GDM1 (cell line): ENCODE measurements at places on chromosomes 4 and X.

DNA sequence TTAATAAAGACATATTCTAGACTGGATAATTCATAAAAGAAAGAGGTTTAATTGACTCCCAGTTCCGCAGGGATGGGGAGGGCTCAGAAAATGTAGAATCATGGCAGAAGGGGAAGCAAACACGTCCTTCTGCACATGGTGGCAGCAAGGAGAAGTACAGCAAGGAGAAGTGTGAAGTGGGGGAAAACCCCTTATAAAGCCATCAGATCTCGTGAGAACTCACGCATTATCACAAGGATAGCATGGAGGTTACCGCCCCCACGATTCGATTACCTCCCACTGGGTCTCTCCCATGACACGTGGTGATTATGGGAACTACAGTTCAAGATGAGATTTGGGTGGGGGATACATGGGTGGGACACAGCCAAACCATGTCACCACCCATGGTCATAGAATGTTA is 58.3 kb downstream of the MTNR1A start:
- no peak for DNase-seq

- no peak for DNase-seq
Observed at GRCh38 chrX:63327788-63328187, 23.3 kb downstream of the SPIN4 start.

DNA sequence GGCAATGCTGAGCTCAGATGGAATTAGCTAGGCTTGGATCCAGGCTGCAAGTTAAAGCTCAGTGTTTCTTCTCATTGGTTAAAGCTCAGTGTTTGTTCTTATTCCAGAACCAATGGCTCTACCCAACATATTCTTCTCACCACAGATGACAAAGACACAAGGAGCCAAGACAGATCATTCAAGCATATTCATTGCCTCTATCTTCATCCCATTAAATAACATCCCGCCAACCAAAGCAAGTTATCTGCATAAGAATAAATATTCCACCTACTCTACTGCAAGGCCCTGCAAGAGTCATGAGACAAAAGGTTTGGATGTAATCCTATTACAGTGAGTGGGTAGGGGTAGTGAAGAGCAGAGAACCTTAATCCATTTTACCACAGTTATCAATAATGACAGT is 766.5 kb downstream of the C4orf33 start:
- no peak for DNase-seq

DNA sequence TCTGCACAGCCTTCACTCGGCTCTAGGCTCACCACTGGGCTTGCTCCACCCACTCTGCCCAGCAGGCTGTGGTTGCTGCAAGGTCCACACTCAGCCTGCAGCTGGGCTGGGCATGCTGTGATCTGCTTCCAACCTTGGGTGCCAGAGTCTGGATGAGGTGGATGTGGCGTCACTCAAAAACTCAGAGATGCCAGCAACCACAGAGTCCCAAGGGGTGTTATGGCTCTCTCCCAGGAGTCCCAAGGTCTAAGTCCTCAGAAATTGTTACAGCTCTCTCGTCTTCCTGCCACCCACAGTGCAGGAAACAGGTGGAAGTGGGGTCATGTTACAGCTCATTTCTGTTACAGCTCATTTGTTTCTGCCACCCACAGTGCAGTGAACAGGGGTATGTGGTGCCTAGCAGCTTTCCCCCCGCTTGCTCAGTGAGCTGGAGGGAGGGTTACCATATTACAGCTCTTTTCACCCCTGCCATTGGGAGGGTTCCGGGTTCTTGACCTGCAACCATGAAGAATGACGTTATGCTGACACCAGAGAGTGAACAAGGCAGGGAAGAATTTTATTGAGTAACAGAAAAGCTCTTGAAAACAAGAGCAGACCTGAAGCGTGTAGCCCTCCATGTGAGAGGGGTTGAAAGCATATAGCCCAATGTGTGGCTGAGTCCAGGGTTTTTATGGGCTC is 893.9 kb downstream of the PCDH7 start:
- DNase-seq: no peak

DNA sequence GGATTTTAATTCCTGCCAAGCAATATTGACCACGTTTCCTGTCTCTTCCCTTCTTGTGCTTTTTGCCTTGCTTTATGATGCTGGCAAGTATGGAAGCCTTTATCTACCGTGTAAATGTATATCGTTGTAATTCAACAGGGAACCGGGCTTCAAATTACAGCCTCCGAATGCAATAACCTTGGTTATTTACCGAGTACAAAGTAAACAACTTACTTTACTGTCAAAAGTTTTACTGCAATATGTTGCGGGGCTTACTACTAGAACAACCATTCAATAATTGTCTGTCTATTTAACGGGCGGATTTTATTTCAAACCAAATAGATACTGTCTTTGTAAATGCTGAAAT is 73.1 kb downstream of the PALLD start:
- DNase-seq: no peak

DNA sequence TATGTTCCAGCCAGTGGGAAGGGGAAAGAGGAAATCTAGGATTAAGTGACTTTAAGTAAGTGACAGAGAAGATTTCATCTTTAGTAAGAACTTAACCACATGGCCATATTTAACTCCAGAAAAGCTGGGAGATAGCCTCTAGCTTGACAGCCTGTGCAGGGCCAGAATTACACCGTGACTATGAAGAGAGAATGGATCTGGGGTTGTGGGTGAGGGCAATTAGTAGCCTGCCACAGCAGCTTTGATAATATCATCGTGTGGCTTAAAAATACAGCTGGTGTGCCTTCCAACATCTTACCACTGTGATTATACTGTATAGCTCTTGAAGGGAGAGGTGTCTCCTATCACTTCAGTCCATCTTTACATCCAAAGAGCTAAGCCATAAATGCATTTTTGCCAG is 57.6 kb upstream of the TBC1D9 start:
- DNase-seq: no peak

DNA sequence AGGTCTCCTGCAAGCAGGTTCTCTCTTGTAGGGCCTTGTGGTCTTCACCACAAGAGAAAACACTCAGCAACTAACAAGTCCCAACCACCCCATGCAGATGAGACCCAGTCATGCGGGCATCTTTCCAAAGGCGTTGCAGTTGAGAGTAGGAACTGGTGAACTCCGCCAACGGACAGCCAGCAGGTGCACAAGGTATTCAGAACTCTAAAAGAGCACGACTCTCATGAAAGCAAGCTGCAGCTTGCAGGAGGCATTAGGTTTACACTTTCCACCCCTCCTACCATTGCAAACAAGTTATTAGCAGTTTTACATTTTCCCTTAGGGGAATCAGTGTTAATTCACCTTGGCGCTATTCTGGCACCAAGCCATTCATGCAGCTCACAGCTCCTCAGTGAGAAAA is 173.4 kb upstream of the KIT start:
- no peak for DNase-seq

GRCh38 chr4:1012034-1012739 is 761 bp downstream of the FGFRL1 start:
- DNase-seq: no peak

- DNase-seq: no peak
Observed at GRCh38 chr4:114601304-114602052, 2.9 kb downstream of the UGT8 start.

DNA sequence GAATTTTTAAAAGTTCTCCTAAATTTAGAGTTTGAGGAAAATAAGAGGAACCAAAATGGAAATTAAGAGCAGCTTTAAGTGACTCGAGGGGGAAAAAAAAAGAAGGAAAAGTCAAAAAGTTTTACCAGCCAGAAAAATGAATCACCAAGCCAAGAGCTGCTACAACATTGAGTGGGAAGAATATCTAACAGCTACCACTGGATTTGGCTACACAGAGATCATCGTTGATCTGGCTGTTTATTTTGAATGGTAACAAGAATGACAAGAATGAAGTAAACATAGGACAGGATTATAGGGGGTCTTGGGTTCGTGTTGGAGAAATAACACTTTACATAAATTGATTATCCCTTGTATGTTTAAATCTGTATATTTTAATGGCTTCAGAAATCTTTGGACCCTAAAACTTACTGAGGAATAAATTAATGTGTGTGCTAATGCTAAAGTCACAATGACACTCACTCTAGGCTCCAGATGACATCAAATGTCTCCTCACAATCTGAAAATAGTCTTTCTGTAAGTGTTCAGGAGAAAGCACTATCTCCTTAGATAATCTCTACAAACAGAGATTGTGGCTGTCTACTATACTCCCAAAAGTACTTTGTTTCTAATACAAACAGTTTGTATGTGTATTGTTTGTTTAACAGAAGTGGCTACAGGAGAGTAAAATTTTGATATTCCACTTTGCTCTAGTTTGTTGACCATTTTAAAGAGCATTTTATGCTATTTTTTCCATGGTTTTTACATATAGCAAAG is 3.1 kb upstream of the CSN3 start:
- DNase-seq: no peak

DNA sequence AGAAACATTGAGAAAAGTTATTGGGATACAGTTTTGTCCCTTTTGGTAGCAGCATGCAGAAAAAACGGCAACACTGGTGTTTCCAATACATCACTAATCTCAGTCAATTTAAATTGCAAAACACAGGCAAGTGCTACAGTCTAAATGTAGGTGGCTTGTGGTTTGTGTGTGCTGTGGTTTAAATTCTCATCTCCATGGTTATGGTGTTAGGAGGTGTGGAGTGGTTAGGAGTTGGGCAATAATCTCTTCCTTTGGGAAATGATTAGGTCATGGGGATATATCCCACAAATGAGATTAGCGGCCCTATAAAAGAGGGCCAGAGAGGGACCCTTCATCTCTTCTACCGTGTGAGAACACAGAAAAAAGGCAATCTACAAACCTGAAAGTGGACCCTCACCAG is 1344.3 kb downstream of the ADGRL3 start:
- no peak for DNase-seq

DNA sequence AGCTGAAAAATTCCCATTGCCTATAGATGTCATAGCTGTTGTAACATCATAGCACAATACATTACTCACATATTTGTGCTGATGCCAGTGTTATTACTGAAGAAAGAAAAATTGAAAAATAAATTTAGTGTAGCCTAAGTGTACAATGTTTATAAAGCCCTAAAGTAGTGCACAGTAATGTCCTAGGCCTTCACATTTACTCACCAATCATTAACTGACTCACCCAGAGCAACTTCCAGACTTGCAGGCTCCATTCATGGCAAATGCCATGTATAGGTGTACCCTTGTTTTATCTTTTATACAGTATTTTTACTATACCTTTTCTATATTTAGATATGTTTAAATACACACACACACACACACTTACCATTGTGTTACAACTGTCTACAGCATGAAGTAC is 265.4 kb upstream of the MAGEB18 start:
- DNase-seq: no peak
